ENCODE measurements at places on chromosomes 2 and 18.

- DNase-seq: no peak
Measured at GRCh38 chr2:7346336-7346735, 429.1 kb downstream of the RNF144A start.

GRCh38 chr18:34867520-34867919 is 157.4 kb downstream of the DTNA start:
- no peak for DNase-seq

- no peak for DNase-seq
Measured at GRCh38 chr2:160533482-160533881, 39.9 kb upstream of the RBMS1 start.

DNA sequence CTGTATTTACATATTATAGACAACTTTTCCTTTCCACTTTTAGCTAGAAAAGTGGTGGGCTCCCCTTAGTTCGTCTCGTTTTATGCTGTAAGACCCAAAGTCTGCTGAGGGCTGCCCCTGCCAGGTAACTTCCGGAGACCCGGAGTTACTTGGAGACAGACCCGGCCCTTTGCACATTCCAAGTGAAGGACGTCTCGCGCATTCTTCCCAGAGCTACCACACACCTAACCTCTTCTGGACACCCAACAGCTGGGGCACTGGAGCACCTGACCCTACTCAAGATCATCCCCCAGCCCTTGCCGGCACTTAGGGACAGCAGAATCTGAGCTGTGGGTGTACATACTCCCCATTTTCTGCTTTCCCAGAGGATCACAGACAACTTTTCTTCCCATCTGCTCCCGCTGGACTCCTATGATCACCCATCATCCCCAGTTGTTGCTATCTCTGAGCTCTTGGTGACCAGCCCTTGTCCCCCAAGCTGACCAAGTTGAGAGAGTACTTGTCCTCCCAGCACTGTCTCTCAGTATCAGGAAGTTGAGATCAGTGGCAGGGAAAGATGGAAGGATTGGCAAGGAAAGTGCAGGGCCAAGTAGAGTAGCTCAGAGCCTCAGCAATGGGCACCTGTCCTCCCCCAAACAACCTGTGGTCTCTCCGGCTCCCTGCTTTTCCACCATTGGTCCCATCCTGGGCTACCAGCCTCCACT is 8.4 kb upstream of the SATB2 start:
- DNase-seq: no peak

- no peak for DNase-seq
Measured at GRCh38 chr2:54712516-54712915, 10.9 kb upstream of the EML6 start.

GRCh38 chr2:218405746-218406208 is 6.1 kb downstream of the CTDSP1 start:
- no peak for DNase-seq

Data from GM12865 (cell line).